AG09309 (cell line): ENCODE measurements at places on chromosomes 12 and 14.

DNA sequence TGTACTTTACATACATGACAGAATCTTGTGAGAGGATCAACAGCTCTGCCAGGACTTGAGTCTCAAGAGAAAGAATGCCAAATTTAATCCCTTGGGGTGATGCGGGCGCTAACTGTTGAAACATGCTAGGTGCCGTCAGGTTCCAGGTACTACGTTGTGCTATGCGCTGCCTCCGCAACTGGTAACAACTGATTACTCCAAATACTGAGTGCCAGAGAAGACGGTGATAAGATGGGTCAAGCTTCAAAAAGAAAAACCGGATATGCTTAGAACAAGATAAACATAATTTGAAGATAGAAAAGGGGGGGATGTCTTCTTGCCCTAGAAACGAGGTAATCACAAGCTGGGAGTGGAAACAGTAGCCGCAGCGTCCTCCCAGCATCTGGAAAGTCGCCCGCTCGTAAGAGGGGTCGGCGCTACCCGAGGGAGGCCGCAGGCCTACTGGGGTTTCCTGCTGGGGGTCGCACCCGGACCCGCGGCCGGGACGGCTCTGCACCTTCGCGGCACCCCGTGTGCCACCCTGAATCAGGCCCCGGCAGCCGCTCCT is 678 bp downstream of the ZBTB25 start:
- no peak for DNase-seq

DNA sequence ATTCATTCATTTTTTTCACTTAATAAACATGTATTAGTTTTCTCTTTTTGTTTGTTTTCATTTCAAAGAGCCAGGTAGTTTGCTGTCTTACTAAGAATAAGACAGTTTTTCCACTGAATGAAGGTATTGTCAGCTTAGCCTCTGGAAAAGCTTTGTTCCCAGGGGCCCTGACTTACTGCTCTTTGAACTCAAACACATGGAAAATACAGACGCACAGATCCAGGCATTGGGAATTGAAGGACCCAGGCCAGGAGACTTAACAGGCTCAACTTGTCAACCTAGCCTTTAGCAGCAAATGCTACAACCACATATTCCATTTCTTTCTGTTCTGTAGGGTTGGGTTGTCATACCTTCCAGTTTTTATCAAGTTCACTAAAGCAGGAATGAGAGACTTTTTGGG is 38.5 kb upstream of the SLCO1C1 start:
- DNase-seq = no peak

GRCh38 chr12:62712681-62713573 is 222.0 kb downstream of the PPM1H start:
- DNase-seq = no peak

- no peak for DNase-seq
Measured at GRCh38 chr12:65891219-65891618, 66.9 kb downstream of the HMGA2 start.

DNA sequence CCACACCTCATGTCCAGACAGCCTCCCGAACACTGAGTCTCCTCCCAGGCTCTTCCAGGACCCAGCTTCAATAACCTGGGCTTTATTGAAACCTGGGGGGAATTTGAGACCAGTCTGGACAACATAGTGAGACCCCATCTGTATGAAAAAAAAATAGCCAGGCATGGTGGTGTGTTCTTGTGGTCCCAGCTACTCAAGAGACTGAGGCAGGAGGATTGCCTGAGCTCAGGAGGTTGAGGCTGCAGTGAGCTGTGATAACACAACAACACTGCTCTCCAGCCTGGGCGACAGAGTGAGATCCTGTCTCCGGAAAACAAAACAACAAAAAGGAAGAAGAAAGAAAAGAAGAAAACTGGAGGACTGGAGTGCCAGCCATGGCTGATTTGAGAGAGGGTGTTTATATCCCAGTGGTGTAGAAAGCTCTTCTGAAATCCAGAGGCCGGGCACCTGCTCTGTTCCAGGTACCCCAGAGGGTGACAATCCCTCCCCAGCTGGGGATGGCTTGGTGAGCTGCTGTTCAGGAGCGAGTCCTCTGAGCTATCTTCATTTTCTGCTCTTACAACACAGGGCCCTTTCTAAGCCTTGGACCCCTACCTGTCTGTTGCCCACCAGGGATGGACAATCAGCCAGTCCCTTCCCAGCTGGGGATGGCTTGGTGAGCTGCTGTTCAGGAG is 6.0 kb upstream of the PGF start:
- no peak for DNase-seq

- no peak for DNase-seq
Measured at GRCh38 chr12:10372559-10372958, 17.3 kb downstream of the KLRK1 start.

DNA sequence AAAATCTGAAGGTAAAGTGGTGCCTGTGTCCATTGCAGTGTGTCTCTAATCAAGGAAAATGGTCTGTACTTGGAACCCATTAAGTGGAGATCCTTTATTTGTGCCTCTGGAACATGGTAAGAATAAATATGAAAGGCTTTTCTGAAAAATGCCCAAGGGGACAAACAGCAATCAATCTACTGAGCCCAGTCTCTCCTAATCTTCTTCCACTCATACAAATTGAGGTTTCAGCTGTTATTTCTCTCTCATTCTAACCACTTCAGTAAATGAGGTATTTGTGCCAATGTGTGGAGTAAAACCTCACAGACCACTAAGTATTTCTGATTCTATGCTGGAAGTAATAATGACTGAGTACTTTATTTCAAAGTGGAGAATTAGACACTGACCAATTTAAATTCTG is 82.3 kb upstream of the ST8SIA1 start:
- DNase-seq = no peak

DNA sequence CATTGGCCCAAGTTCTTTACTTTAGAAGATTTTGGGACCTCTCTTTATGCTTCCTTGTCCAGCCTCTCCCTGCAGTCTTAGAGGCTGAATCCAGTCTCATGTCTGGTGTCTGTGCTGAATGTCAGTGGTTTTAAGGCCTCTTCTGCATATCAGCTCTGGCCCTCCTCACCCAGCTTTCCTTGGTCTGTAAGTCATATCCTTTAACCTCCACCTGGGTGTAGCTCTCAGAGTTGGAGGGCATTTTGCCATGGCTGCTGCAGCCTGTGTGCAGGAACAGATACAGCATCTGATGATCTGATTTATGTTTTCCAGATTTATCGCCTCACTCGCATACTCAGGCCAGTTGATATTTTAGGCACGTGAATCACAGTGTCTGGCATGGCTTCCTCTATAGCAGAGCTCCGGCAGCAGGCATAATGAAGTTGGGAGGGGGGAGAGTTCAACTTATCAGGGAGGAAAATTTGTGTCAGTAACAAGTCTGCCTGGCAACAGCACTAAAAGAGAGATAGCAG is 335.0 kb downstream of the PCNX1 start:
- DNase-seq = peak; percentile 84

GRCh38 chr12:10716277-10716676 is 6.8 kb downstream of the YBX3 start:
- DNase-seq = no peak
